KG1 (cell line): ENCODE measurements at places on chromosomes 4 and X.

DNA sequence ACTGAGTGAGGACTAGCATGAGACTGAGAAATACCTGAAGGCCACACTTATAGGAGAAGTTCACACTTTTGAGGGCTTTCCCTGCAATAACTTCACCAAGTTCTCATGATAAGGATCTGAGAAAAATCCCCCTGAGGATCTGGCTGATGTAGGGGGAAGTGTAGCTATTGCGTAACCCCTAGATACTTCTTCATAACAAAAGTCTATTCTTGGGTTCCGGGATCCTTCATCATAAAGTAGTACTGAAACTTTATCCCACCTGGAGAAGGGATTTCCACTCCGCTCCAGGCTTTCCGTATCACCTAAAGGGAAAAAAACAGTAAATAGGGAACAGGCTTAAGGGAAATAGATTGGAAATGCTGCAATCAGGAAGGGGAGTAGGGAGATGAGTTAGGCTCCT is 13.3 kb downstream of the USP27X start:
- no peak for DNase-seq

- no peak for DNase-seq
These were observed 181.5 kb downstream of the SLIT2 start for GRCh38 chr4:20433097-20433705.

- no peak for DNase-seq
These were observed 245.3 kb downstream of the HS3ST1 start for GRCh38 chr4:11183356-11183740.

- no peak for DNase-seq
These were observed 133.5 kb upstream of the NUDT6 start for GRCh38 chr4:123055943-123056342.

- DNase-seq: no peak
These were observed 638.9 kb upstream of the AGA start for GRCh38 chr4:178081176-178081575.
